ENCODE measurements at places on chromosomes 16 and 17.

DNA sequence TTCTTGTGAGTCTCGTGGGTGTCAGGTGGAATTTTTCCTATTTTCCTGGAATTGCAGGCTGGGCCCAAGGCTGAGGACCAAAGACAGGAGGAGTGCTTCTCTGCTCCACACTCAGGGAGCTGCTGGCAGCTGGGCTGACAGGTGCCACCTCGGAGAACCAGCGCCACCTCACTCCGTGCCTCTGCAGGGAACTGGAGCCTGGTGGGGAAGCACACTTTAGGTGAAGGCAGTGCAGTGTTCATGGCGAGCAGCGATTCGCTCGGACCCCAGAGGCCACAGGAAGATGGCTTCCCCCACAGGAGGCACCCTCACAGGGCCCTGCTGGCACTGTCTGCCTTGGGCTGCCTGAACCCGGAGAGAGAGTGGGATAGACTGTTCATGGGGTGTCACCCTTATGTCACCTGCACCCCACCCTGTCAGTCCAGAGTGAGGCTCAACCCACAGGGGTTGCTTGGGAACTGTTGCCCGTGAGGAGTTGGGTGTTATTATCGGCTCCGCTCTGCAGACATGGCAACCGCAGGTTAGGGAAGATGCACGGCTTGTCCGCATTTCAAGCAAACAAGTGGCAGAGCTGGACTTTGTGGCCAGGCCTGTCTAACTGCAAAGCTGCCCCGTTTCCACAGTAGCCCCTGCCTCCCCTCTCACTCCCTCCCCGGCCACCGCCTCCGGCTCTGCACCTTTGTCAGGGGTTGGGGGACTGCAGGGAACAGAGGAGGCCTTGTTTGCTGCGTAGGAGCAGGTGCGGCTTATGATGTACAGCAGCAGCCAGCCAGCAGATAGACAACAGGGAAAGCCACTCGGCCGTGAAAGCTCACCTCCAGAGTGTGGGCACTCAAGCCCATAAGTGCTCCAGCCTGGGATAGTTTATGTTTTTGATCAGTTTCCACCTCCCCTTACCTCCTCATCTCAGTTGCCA, 15.5 kb downstream of the TBC1D24 start:
- no peak for DNase-seq

- DNase-seq = no peak
These were observed 16.7 kb downstream of the BPTF start for GRCh38 chr17:67841992-67842391.

DNA sequence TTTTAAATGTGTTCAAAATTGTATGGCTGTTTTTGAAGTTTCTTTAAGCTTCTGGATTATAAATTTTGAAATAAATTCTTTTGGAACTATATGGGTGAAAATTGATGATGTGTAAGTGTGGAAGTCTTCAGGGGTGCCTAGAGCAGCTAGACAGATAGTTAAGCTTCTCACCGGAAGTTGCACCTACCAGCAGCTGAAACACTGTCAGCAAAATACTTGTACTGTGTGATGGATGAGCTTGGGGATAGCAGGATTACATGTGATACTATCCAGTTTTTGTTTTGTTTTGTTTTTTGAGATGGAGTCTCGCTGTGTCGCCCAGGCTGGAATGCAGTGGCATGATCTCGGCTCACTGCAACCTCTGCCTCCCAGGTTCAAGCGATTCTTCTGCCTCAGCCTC, 19.7 kb downstream of the RBL2 start:
- DNase-seq = no peak

DNA sequence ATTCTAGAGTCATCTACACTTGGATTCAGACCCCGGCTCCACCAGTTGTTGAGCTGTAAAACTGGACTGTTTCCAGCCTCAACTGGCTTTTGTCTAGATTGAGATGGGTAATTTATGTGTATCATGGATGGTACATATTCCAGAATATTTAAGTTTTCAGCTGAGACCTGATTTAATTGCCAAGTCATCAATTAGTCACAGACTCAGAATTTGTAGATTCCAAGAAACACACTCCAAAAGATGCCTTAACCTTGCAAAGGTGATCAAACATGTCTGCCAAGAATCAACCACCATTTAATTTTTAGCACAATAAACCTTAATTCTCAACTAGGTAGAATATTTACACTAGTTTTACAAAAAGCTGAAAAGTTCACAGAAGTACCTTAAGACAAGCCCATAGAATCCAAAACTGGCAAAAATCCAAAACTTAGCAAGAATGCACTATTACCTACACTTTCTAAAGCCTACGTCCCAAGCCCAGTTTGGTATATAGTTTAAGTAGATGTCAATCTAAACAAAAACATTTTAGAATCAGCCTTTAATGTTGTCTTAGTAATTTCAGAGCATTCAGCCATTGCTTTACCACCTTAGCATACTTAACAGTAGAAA, 17.7 kb downstream of the SIAH1 start:
- no peak for DNase-seq

DNA sequence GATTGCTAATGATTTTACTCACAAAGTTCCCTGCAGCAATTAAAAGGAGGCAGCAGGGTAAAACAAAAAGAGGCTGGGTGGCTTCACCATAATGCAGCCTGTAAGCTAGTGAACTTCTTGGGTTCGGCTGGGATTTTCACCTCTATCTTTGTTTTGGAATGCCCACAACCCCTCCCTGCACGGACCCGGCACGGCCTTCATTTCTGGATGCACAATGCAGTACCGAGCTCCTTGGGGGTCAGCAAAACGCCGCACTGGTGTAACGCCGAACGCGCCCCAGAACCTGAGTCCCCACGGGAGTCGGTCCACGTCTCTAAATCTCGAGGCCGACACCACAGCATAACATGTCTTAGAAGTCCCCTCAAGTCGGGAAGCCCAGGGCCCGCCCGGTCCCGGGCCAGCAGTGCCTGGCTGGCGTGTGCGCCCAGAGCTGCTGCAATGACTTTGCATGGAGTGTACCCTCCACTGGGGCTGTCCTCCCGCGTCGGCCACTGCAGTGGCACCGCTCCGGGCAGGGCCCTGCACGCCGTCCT, 759 bp downstream of the UBE2O start:
- DNase-seq = no peak

DNA sequence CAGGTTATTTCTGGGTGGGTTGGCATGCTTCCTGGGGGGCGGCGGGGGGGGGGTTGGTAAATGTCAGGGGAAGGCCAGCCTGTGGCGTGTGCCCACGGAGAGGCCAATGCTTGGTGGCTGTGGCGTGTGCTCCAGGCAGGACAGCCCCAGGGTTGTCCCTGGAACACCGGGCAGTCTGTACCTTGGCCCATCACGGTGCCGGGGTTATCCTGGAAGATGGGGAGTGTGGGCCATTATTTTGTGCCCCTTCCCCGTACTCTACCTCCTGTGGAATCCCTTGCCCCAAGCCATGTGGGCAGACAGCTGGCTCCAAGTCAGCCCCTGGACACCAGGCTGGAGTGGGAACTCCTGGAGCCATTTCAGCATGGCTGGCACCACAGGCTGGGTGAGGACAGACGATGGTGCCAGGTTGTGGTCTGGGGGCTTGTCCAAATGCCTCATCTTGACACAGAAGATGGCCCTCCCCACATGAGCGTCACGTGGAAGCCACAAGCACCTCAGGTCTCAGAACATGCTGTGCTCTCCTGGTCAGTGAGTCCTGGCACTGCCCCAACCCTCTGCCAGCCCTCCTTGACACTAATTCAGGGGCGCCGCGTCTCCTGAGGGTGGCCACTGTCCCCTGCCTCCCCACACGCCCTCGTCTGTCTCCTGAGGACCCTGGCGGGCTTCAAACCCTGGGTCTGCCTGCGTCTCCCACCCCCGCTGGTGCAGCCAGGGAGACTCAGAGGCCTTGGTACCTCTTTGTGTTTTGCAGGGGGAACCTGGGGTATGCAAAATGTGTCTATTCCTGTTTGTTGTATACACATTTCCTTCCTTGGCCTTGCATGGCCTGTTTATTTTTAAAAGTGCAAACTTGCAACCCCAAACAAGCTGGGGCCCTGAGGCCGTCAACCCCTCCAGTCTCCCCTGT, 4.3 kb downstream of the SLC16A3 start:
- DNase-seq = peak; percentile 53

Measured in ureter (tissue), 1 donor.